Foreskin fibroblast (primary cell): ENCODE measurements at places on chromosomes 11 and 22.

DNA sequence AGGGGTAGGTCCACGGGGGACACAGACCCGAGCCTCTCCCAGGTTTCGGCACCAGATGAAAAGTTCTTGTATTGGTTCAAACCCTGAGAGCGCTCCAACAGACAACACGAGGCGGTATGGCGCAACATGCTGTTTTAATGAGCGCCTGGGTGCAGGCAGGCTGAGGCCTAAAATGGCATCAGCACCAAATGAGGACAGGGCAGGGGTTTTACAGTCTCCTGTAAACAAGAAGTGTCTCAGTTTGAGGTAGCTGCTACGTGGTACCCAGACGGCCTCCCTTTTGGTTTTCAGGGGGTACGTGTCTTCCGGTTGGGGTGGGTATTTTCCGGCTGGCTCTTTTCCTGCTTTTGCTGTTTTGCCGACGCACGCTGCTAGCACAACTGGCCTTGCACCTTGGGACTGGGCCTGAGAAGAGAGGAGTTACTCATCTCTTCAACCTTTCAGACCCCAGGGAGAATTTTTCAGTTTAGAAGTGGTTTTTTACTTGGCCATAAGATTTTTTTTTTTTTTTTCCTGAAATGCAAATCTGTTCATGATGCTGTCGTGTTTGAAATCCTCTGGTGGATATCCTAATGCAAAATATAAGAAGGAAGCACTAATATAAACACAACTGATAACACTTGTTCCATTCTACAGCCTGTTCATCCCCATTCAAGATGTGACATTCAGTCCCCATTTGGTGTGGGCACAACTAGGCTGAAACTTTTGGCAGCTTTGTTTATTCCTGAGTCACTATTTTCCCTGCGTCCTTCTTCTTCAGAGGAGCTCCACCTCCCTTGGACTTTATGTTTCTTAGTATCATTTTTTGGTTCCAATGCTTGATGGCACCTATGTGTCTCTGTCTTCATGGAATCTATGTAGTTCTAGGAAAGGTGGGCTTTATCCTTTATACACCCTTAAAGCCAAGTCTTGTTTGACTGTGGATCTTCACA lies 6.5 kb downstream of the PPFIBP2 start:
- DNase-seq = no peak

GRCh38 chr11:124297921-124298320 lies 15.8 kb downstream of the OR8D1 start:
- DNase-seq = peak; percentile 12

- DNase-seq = no peak
Measured at GRCh38 chr11:130086669-130087068, 17.0 kb downstream of the APLP2 start.

DNA sequence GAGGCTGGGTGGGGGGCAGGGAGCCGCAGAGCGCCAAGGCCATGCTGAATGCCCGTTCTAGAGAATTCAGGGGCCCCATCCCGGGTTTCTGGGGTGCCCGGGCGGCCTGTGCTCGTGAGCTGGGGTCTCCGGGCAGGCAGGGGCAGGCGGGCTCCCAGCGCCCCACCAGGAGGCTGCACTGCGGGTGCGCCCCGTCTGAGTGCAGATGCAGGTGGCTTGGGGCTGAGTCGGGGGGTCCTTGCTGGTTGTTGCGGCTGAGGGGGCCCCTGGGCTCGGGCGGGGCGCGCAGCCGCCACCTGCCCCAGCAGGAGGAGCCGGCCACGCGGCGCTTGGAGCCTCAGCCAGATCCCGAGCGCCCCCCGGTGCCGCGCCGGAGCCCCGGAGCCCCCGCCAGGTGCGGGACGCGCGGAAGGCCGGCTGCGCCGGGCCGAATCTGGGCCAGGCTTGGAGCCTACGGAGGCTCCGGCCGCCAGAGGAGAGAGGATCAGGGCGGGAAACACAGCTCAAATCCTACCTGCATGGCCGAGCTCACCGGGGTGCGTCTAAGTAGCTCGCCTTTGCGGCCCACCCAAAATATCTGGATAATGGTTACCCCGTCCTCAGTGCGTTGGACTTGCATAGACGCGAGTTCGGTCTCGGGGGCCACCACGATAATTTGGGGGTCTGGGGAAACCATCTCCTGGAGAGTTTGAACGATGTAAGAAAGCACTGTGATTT lies 590 bp upstream of the IGF2 start:
- DNase-seq = no peak

- DNase-seq = peak; percentile 47
Measured at GRCh38 chr22:44661070-44661469, 40.9 kb upstream of the PRR5 start.

DNA sequence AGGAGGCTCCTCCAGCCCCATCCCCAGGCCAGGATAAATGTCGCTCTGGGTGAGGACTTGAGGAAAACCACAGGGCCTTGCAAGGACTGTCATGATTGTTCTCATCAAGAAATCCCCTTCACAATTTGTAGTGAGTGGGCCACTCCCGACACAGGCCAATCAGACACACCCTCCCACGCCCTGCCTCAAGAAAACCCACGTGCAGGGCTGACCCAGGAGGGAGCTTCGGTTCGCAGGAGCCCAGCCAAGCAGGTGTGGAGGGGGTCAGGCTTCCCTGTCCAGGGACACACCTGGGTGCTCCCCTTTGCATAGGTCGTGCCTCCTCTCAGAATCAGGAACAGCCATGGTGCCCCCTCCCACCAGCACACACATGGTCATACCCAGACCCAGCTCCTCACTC lies 43.2 kb downstream of the SHANK2 start:
- DNase-seq = no peak

- no peak for DNase-seq
Measured at GRCh38 chr22:41178425-41178975, 26.6 kb upstream of the L3MBTL2 start.

GRCh38 chr22:46627806-46628482 lies 7.8 kb downstream of the GRAMD4 start:
- DNase-seq = no peak

GRCh38 chr11:64278576-64279190 lies 5.8 kb downstream of the BAD start:
- DNase-seq = no peak

DNA sequence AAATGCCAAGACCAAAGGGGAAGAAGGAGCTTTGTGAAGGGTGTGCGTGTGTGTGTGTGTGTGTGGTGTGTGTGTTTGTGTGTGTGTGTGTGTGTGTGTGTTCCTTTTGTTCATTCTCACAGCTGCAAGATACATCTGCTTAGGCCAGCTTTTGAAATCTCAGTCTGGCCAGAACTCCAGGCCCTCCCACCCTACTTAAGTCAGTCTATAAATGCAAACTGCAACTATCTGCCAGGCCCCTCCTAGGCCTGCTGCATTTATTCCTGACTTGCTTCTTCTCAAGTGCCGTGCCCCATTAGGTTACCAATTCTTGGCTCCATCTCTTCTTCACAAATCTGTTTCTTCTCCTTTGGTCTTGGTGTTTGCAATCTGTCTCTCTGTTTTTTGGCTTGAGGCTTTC lies 21.6 kb upstream of the RIC3 start:
- no peak for DNase-seq

- DNase-seq = no peak
Measured at GRCh38 chr11:120974466-120974865, 49.4 kb upstream of the TBCEL start.

DNA sequence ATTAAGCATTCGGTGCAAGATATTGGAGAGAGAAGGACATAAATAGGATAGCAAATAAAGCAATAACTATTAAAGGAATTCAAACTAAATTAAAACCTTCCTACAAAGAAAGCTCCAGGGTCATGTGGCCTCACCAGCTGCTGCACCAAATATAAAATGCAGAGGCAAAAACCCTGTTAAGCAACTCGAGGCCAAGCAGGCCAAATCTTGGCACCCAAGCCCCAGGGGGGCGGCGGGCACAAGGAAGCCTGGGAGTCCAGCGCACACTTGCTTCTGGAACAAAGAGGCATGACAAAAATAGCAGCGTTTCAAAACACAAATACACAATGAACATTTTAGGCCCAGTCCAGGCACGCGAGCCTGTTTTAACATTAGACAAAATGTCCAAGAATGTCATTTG lies 20.8 kb downstream of the KRTAP5-6 start:
- DNase-seq = no peak

DNA sequence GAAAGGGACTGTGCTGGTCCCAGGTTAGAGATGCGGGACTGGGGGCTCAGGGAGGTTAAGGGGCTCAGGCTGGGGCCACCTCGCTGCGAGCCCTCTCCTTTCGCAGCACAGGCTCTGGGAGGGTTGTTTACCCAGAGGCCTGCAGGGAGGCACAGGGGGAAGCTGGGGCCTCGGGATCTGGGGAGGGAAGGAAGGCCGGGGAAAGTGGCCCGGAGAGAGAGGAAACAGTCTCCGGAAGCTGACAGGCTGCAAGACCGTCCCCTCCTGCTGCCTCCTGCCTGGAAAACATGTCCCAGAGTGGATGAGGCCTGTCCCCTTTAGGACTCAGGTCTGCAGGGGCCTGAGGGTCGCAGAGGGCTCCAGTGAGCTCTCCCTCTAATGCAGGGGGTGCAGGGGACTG lies 45.4 kb downstream of the MYO7A start:
- DNase-seq = no peak

- DNase-seq = peak; percentile 49
Measured at GRCh38 chr22:44033694-44034093, 9.6 kb downstream of the PARVB start.

- no peak for DNase-seq
Measured at GRCh38 chr22:38759005-38759404, 3.2 kb upstream of the SUN2 start.

DNA sequence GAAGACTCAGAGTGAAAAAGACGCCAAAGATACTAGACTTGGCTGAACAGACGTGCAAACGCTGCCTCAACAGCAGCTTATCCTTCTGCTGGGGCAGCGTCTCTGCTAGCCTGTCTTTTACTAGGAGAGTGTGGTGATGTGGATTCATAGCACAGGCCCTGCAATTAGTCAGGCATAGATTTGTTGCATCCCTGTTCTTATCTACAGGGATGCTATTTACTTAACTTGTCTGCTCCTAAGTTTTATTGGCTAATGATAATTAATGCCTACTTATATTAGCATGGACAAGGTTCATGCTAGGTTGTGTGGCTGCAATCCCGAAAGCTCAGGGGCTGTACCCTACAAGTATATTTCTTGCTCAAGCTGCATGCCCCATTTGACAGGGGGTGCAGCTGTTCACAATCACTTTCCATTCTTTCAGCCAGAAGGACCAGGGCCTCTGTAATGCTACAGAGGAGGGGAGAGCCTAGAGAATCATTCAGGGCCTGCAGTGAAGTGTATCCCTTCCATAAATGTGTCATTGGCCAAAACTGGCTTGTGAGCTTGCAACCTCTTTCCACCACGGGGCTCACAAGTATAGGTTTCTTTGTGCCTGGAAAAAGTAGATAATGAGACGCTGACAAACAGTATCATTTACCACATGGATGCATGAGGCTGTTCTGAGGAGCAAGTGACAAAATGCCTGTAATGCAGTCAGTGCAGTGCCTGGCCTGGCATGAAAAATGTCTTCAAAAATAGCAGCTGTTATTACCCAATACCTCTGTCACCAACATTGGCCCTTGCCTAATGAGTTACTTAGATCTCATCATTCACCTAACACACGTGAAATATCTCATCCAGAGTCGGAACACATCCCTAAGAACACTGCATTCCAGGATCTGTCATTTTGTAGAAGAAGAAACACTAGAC lies 685.8 kb upstream of the API5 start:
- no peak for DNase-seq

DNA sequence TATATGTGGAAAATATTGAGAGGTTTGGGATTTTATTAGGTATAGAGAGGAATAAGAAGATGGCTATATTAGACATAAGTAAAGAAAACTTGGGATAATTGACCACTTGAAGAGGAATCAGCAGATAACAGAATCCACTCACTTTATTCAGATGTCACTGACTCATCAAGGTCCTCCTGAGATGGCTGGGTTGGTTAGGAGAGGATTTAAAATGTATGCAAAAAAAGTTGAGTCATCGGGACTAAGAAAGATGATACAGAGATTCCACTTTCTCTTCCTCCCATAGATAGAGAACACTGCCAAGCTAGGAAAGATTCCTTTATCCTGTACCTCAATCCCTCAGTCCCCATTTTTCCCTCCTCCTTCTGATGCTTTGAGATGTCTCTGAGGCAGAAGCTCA lies at the start of gene OR6A2:
OR6A2 (minus strand) TSS at position 288 of the 400 bp plus-strand sequence. CDS start 3,981 bp downstream, outside the sequence.
- DNase-seq = peak; percentile 13

GRCh38 chr11:61331651-61332050 lies 1.3 kb downstream of the DDB1 start:
- no peak for DNase-seq

DNA sequence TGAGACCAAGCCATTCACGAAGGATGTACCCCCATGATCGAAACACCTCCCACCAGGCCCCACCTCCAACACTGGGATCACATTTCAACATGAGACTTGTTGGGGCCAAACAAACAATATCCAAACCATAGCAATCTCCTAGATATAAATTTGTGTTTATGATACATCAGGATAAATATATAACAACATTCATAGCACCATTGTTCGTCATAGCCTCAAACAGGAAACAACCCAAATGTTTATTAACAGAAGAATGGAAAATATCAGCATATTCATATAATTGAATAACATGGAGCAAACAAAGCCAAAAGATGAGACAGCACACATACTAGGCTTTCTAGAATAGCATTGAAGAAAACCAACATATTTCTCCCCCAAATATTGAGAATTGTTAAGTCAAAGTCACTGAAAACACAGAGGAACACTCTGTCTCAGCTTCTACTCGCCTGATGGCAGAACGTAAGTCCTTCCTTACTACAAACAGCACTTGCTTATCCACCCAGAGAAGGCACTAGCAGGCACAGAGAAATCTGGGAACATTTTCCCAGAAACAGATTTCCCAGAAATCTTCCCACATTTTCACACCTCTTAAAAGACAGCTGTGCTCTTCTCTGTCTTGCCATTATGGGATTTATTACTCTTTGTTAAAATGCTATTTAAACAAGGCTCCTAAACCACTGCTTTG lies 8.1 kb upstream of the GDPD4 start:
- DNase-seq = no peak

- DNase-seq = no peak
Measured at GRCh38 chr11:91641153-91641552, 583.5 kb upstream of the FAT3 start.

DNA sequence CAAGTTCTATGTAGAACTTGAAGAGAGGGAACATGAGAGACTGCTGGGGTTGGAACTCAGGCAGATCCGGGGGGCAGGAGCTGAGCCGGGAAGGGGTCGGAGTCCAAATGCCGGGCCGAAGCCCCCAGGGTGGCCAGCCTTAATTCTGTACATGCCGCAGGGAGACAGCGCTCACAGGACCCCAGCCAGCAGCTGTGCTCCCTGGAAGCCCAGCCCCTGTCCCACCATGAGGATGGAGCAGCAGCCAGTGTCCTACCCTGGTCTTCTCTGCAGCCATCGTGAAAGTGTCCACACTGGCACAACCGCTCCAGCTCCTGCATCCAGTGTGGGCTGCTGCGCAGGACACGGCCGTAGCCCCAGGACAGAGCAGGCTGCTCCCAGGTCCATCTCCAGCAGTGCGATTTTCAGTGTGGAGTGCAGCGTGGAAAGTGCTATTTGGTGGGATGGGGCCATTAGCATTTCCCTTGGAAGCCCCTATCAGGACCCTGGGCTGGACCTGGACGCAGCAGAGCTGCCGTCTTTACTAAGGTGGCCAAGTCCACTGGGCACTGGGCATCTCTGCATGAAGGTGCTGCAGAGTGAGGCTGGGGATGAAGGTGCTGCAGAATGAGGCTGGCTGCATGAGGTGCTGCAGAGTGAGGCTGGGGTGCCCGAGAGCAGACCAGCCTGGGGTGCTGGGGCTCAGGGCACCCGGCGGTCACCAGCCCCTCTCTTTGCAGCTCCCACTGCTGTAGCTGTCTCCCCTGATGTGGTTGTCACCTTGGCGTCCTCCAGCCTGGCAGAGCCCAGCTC lies 737.4 kb downstream of the BRD1 start:
- DNase-seq = no peak

- no peak for DNase-seq
Measured at GRCh38 chr22:42992092-42992491, 22.9 kb downstream of the PACSIN2 start.

- DNase-seq = no peak
Measured at GRCh38 chr22:16717699-16718558, 107.3 kb downstream of the XKR3 start.
